ENCODE measurements at places on chromosomes 1 and 21. TPM values are rescaled to one million over a fixed set of nuclear protein-coding genes. Genes with fewer than 3 reads are reported as not detected.

DNA sequence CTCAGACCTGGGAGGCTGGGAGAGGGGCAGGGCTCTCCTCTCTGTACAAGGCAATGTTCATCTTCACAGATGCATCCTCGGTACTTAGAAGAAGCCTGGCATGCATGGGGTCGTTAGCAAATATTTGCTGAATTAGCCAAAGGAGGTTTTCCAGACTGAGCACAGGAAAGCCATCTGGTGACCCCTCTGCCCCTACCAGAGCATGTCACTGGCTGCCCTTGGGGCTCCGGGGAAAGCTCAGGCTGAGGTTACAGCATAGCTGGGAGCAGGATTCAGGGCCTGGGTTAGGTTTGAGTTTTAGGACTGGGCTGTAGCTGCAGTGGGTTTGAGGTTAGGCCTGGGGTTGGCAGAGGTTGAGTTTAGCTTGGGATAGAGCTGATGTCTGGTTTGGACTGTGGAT lies 43.4 kb upstream of the ZBTB40 start:
- no peak for DNase-seq

DNA sequence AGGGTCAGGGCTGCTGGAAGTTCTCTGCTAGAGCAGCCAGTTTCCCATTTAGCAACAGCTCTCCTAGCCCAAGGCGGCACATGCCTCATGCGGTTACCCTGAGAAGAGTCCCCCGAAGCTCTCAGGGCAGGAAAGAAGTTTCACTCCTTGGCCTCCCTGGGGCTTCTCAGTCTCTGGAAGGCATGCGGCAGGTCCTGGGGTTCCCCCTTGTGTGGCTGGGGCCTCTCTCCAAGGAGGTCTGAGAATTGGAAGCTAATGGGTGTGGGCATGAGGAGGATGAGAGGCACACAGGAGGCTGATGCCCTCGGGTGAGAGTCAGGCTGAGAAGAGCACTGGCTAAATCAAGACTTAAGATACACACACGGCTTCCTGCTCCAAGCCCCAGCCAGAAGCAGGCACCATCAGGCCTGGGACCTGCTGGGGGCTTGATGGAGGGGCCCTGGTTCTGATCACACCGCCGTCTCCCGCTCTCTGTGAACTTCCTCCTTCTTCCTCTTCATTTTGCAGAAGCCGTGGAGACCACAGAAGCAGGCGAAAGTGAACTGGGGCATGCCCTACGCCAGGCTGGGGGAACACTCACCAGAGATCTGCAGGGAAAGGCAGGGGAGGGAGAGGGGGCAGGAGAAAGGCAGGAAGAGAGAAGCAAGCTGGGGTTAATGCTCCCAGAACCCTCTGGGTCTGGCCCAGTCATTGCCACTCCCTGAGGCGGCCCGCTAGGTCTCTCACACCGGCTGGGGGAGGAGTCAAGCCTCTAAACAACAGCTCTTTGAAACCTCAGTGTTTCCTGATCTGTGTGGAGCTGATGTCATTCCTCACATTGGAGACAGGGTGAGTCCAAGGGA lies 15.1 kb downstream of the BLACAT1 start:
- DNase-seq, result no peak

DNA sequence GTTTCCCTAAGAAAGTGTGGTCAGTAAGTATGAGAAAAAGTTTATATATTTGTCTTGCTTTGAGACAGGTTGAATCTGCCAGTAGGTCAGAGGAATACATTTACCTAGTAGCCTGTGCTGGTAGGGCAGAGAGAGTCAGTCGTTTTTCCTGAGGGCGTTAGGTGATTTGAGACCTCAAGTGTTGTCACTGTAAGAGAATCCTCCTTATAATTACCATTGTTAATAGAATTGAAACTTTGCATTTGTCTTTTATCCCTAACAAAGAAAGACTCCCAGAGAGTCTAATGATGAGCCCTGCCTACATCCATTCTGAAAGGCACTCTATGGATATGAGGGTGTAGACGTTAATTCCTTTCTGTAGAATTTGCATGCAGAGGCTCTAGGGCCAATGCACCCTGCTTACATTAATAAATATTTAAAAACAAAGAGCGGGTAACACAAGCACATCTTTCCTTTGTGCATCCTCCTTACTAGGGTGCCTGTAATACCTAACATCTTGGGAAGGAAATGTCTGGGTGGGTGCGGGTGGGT lies 16.4 kb downstream of the PBX1 start:
- DNase-seq, result no peak

INAVA gene
- total RNA-seq, result not detected

GRCh38 chr1:6438047-6438525 lies 13.5 kb downstream of the ESPN start:
- DNase-seq, result peak; percentile 67
